Fibroblast of pulmonary artery (primary cell): ENCODE measurements at places on chromosomes 12 and 14.

DNA sequence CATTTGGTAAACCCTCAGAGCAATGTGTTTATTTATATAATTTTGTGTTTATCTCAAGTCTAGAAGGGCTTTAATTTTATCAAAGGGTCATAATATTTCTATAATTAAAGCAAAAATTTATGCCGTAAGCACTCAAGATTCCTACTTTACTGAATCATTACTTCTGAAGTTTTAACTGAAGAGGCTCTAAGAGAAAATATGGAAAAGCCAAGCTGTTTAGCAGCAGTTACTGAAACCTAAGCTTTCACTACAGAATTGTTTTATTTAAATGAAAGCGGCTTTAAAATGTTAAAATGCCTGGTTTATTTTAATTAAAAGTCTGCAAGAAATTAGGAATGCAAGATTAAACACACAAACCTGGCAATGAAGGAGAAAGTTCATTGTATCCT lies 73.9 kb upstream of the BBS10 start:
- DNase-seq, result no peak

DNA sequence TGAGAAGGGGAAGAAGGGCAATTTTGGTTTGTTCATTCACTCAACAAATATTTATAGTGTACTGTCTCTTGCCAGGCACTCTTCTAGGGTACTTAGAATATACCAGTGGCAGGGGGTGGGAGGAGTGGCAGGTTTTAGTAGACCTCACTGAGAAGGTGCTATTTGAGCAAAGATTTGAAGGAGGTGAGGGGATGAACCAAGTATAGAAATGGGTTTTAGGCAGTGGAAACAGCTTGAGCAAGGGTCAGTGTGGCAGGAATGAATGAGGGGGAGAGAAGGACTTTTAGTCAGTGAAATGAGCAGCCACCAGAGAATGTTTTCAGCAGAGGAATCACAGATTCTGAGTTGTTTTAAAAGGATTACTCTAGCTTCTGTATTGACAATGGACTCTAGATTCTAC lies 2.3 kb downstream of the PRIM1 start:
- no peak for DNase-seq

- DNase-seq, result no peak
These were observed at the start of gene PLA2G1B for GRCh38 chr12:120327593-120327992. TSS of gene PLA2G1B (minus strand) at chr12:120327779. CDS start at chr12:120327753, 26 bp downstream.

GRCh38 chr12:132133952-132134652 lies 10.0 kb downstream of the DDX51 start:
- DNase-seq, result no peak

GRCh38 chr12:106022568-106023012 lies 116.2 kb downstream of the NUAK1 start:
- DNase-seq, result peak; percentile 73

- DNase-seq, result no peak
These were observed 178.5 kb downstream of the SLC35F4 start for GRCh38 chr14:57687416-57687815.

GRCh38 chr12:82968631-82969367 lies 282.1 kb downstream of the TMTC2 start:
- DNase-seq, result peak; percentile 34

DNA sequence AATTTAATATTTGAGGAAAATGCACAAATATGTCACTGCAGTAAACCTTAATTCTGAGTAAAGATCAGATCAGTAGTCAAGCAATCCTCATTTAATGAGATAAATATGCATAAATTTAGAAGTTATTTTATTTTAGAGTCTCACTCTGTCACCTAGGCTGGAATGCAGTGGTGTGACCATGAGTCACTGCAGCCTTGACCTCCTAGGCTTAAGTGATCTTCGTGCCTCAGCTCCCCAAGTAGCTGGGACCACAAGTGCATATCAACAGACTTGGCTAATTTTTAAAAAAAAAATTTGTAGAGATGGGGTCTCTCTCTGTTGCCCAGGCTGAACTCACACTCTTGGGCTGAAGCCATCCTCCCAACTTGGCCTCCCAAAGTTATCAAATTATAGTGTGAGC lies 41.3 kb downstream of the LMO3 start:
- no peak for DNase-seq

DNA sequence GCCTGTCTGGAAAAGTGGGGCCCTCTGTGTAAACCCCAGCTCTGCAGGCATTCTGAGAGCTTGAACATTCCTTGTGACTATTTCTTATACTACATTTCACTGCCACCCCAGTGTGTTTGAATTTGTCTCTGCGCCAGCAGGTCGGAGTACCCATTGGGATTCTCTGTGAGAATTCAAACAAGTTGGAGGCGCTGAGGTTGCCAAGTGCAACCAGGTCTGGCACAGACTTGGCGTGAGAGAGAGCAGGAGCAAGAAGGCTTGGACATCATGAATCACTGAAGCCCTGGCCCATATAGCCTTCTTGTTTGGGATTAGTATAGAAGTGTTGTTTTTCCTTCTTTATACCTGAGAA lies 33.0 kb upstream of the ATP2A2 start:
- DNase-seq, result no peak

DNA sequence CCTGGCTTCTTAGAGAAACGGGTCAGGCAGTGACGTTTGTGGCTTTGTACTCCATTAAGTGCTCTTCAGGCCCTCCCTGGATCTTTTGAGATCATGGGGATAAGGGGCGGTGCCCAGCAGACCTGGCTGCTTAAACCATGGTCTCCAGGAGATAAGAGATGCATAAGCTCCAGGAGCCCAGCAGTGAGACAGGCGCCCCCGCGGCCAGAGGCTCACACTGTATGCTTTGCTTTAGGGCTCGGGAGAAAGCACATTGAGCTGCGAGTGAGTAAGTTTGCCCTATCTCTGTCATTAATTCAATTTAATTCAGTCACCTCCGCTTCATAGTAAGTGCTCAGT lies 359.5 kb downstream of the CACNA1C start:
- no peak for DNase-seq

DNA sequence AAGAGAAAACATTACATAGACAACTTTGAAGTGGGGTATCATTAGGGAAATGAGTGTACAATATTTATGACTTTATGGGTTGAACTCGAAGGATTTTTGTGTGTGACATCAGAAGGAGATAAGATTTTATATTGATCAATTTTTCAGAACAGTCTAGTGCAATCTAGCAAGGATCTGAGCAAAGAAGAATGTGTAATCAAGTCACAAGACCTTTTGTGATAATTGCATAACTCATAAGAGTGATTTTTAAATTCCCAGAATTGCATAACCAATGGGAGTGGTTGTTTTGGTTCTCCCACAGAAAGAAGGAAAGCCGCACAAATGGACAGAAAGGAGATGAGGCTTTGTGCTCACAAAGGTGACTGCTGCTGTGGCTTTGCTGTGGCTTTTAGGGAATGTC lies 441.8 kb upstream of the FLRT2 start:
- peak; percentile 17 for DNase-seq

GRCh38 chr12:44603701-44604100 lies 272.4 kb downstream of the NELL2 start:
- DNase-seq, result no peak

DNA sequence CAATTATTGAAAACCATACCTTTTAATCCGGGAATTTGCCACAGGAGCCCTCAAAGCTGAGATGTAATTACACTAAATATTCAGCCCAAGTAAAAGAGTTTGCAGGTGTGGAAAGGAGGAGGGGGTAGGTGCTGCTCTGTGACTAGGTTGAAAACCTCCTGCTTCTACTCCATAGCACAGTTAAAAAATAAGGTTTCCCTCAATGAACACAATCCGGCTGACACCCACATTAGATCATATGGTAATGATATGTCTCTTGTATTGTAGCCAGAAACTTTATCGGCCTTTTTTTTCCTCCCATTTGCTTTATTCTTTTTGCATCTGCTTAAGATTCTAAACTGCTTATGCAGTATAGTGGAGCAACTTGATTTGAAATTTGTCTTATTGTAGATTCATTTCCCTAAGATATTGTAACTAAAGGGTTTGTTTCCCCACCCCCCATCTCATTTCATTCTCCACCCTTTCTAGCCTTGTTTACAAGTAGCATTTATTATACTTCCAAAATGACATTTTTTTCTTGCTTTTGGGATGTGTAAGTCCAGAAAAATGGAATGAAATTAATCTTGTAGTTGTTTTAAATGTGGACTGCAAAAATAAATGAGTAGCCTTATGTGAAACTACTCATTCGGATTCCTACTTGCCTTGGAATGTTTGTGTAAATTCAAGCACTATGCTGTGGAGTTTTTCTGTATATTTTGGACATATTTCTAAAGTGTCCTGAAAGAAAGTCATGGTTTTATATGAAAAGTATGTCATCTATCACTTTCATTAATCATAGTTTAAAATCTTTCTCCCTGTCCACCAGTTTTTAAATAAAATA lies at the start of gene DCN:
DCN (minus strand) TSS at position 182 of the 820 bp plus-strand sequence. CDS start 4,265 bp downstream, outside the sequence.
- peak; percentile 66 for DNase-seq

GRCh38 chr12:5017638-5018348 lies 25.9 kb upstream of the KCNA5 start:
- no peak for DNase-seq

DNA sequence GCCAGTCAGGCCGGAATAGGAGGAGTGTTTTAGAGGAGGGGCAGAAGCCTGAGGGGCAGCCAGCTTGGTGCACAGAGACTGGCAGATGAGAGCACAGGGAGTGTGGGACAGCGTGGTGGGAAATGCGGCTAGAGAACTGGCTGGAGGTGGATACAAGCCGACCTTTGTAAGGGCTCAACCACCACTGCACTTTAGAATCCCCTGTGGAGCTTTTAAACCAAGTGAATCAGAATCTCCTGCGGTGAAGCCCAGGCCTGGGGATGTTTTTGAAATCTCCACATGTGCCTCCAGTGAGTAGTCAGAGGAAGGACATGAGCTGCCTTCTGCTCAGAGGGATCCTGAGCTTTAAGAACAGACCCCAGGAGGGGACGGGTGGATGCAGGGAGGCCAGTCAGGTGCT lies 10.9 kb upstream of the PCED1B start:
- DNase-seq, result no peak

DNA sequence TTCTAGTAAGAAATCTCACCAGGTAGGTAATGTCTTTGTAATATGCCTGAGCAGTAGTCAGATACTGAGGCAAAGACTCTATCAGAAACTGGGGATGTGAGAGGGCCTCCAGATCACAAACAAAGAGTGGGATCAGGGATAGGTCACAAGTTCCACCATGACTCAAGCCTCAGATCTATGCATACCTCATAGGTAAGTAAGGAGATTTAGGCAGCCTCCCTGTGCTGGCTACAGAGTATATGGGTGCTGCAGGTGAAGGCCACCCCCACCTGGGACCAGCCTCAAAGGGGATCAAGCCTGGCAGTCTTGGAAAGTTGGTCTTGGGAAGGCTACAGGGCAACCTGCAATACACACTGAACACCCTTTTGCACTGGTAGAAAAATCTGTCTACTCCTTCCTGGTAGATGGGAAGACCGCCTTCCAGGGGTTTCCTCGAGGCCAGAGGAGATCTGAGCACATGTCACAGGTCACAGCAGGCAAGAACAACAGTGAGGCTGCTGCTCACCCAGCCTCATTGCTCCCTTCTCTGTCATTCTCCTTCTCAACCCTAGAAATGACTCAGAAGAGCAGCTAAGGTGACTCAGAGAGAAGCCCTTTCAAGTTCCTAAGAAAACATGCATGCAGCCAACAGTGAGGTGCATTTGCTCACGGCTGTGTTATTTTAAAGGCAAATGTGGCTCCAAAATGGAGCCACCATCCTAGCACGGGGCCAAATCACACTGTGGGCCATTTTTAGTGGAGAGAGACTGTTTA lies 143.4 kb upstream of the CDKN3 start:
- DNase-seq, result peak; percentile 63

DNA sequence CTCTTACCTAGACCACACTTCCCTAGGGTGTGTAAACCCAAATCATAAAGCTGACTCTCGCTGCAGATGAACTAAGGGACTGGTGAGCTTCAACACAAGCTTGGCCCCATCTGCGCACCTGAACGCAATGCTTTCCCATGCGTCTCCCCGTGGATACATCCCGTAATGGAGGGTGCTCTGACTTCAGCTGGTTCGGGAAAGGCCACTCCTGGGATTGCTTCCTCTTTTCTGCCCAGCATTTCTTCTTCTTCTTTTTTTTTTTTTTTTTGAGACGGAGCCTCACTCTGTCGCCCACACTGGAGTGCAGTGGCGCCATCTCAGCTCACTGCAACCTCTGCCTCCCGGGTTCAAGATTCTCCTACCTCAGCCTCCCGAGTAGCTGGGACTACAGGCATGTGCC lies 27.7 kb upstream of the ETFBKMT start:
- DNase-seq, result no peak

- DNase-seq, result no peak
These were observed 27.3 kb upstream of the ITPK1 start for GRCh38 chr14:93142854-93143652.

- peak; percentile 4 for DNase-seq
These were observed 957.5 kb downstream of the SLC6A15 start for GRCh38 chr12:83954956-83955601.

DNA sequence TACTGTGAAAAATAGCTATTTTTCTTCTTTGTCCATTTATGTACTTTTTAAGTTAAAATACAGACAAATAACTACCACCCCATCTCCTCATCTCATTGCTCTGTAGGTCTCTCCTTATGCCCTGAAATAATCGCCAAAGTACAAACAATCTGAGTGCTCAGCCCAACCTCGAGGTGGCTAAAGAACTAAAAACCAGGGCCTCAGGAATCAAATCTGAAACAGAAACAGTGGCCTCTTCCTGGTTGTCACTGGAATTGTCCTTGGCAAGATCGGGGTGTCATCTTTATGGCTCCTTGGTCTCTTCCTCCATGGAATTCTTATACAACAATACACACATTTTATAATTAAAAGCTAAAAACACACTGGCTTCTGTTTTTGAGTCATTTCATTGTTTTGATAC lies 182.4 kb downstream of the ASCL1 start:
- no peak for DNase-seq

DNA sequence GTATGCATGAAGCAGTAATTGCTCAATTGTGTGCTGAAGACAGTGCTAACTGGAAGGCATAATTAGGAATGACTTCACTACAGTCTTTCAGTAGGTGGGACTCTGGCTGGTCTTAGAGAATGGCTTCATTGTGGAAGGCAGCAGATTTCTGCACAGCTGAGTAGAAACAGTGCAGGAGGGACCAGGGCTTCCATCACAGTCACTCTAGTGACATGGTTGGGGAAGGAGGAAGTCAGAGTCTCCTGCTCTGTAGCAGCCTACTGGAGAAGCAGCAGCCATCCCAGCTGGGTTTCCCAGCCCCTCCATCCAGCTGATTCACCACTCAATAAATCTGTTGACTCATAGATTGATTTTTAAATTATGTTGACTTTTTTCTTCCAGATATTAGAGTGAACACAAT lies 80.6 kb upstream of the DBX2 start:
- no peak for DNase-seq

GRCh38 chr14:103686831-103687485 lies 28.3 kb downstream of the XRCC3 start:
- DNase-seq, result peak; percentile 83

DNA sequence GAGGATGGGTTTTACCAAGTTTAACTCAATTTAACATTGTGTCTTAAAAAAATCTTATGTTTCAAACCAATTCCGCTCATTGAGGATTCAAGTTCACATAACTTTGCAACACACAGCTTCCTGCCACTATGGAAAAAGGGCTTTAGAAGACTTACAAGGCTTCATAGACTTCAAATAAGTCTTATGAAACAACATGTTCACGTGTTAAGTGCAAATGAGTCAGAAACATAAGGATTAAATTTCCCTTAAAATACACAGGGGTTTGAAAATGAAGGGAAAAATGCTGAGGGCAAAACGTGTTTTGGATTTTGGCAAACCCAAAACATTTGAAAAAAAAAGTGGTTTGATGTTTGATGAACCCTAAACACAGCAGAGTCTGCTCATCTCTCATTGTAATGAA lies 364.8 kb downstream of the BMP4 start:
- no peak for DNase-seq
